Iris pigment epithelial cell (primary cell): ENCODE measurements at places on chromosomes 2 and 18.

DNA sequence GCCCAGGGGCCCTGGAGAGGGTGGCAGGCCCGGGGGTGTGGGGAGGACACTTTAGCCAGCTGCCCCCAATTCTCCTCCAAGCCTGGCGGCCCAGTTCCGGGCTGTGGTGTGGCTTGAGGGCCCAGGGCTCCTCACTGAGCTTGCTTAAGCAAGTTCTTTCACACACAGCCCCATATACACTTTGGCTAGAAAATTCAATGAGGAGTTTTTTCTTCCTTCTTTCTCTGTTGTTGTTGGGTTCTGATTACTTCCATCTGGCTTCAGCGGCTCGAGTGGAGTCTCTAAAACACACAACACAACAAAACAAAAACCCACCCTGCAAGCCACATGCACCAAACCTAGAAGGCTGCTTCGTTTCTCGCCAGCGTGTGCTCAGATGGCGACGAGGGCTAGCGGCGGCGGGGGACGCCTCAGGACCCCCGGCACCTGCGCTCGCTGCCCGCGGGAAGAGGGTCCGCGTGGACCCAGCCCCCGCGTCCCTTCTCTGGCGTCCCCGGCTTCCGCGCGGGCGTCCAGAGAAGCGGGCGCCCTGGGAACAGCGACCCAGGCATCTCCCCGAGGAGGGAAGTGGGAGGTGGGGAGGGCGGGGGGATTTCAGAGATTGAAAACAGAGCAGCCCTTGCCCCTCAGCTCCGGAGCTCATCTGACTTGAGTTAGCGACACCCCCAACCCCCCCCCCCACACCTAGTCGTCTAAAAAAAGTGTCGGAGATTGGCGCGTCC, 577 bp upstream of the GLI2 start:
- DNase-seq: no peak

- no peak for DNase-seq
Observed at GRCh38 chr2:198753101-198753500, 704.6 kb downstream of the SATB2 start.

- DNase-seq: no peak
Observed at GRCh38 chr2:120064664-120065063, 51.8 kb downstream of the EPB41L5 start.

GRCh38 chr2:158990397-158991214, 22.2 kb downstream of the TANC1 start:
- peak; percentile 96 for DNase-seq

DNA sequence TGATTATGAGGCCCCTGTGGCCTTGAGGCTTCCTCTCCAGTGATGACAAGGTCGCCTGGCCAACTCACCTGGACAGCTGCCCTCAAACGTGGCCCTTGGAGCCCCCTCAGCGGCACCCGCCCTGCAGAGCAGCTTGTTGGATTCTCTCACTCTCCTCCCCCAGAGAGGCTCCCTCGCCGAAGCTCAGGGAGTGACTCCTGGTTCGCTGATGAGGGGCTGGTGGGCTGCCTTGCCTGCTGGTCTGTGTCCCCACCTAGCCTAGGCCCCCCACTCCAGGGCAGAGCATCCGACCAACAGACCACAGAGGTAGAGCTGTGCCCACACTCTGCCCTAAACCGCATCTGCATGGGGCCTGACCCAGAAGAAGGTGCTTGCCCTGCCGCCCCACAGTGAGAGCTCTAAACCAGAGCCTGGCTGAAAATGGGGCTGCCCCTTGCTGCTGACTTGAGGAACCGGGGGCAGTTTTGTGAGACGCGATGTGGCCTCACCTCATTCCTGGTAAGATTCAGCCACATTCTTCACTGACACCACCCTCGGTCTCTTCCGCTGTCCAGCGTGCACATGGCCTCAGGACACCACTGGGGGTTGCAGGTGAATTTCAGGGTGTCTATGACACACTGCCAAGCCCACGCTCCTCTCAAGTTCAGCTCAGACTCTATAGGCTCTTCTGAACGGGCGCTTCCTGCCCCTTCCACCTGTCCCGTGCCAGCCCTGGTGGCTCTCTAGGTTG, 131.6 kb downstream of the CABLES1 start:
- DNase-seq: no peak

DNA sequence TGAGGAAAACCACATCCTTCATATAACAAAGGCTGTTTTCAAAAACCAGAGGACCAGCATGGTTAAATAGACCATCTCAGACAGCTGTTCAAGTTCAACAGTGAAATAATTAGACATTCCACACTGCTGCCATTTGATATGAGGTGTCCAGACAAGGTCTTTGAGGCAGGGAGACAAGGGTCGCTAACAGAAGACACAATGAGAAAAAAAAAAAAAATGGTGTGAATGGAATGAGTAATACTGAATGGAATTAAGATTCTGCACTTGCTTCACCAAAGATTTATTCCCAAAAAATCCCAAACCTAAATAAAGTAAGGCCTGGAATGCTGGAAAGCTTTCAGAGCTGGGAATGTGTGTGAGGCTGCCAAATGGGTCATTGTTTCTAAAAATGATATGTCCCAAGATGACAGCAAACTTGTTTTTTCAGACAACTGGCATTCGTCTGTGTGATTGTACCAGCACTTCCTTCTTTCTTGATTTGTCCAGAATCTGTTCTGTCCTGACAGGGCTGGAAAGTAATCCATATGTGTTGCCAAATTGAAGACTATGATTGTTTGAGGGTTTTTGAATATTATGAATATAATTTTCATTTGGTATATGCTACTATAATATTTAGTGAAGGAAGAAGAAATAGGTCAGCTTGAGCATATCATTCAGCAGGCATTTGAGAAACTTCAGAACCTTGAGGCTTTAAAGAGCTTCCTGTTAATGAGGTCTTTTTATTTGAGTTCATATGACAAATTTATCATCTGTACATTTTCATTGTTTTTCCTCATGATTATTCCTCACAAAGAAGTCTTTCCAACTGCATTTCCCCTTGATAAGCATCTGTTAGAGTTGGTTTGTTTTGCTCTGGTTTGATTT, 85.2 kb upstream of the ITGA4 start:
- no peak for DNase-seq

DNA sequence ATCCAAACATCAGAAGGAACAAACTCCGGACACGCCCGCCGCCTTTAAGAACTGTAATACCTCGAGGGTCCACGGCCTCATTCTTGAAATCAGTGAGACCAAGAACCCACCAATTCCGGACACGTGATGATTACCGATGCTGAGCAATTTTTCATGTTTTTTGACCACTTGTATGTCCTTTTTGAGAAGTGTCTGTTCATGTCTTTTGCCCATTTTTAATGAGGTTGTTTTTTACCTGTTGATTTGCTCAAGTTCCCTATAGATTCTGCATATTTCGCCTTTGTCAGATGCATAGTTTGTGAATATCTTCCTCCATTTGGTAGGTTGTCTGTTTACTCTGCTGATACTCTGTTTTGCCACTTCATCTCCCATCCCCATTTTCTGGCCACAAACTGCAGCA, 150.4 kb downstream of the IRS1 start:
- DNase-seq: no peak

- no peak for DNase-seq
Observed at GRCh38 chr2:10002681-10003080, 40.7 kb upstream of the KLF11 start.

- peak; percentile 64 for DNase-seq
Observed at GRCh38 chr2:39128919-39129391, 8.1 kb upstream of the SOS1 start.

DNA sequence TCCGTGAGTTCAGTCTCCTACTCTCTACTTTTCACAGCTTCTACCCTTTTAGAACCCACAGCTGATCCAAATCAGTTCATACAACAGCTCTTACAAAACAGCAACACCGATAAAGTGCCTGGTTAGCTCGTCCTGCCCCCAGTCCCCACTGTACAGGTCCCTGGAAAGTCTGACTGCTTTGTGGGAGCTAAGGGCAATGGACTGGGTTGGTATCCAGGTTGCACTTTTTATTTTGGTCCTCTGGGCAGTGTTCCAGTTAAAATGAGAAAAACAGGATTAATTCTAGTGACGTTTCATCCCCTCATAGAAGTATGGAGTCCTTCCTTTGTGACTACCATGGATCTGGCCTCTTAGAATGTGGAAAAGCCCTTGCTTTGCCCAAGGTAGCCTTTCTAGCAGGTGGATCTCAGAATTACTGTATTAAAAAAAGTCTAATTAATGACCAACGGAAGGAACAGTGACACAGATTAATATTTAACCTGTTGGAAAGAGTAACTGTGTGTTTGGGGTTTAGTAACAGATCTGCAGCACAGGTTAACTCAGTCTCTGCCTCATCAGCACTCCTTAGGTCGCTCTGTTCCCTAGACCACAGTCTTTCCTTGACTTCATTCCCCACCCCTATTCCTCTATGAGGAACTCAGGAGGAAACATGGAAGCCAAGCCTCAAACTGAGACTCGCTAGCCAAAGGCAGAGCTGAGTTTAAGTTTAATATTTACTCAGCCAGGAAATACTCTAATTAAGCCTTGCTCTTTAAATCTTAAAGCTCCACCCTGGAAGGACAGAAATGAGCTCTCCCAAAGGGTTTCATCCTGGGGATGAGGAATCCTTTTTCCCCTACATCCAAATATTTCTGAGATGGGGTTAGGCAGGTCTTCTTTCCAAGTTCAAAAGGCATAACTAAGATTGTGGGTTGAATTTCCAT, 52.8 kb upstream of the ITGA6 start:
- no peak for DNase-seq

GRCh38 chr2:118925476-118925875, 16.5 kb upstream of the MARCO start:
- DNase-seq: no peak

GRCh38 chr2:72827966-72828646, 2.3 kb upstream of the EXOC6B start:
- DNase-seq: peak; percentile 90

DNA sequence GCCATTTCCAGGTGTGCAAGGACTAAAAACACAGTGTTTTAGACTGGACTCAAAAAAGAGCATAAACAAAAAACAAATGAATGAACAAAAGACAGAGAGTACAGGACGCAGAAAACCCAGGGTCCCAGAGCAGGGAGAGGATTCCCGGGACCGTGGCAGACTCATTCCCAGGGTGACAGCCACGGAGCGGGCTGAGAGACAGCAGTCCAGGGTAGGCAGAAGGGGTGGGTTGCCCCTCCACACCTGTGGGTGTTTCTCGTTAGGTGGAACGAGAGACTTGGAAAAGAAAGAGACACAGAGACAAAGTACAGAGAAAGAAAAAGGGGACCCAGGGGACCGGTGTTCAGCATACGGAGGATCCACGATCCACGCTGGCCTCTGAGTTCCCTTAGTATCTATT, 273.4 kb downstream of the EIPR1 start:
- DNase-seq: no peak

DNA sequence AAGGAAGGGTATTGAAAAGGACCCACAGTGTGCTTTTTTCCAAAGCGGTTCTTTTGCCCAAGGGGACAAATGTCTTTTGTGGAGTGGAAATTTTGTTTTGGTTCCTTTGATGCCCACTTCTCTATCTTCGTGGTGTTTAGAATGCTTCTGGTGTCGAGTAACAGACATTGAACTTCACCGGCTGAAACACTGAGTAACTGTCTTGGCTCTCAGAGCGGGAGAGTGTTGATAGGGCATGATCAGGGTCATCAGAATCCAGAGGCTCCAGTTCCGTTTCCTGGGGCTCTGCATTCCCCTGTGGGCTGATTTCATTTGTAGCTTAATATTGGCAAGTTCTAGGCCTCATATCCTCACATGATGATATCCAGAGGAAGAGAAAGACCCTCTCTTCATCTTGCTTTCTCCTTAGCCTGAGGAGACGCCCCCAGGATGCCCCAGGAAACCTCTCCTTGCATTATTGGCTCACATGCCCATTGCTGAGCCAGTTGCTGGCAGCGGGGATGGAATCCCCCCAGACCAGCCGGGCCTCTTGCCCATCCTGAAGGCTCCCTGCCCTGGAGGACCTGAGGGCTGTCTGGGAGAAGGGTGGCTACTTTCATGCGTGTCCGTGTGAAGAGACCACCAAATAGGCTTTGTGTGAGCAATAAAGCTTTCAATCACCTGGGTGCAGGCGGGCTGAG, 27.9 kb upstream of the AGFG1 start:
- peak; percentile 66 for DNase-seq

GRCh38 chr2:214881647-214882202, 72.2 kb upstream of the BARD1 start:
- peak; percentile 36 for DNase-seq

GRCh38 chr2:44362207-44363015, 664 bp downstream of the CAMKMT start:
- DNase-seq: peak; percentile 51

DNA sequence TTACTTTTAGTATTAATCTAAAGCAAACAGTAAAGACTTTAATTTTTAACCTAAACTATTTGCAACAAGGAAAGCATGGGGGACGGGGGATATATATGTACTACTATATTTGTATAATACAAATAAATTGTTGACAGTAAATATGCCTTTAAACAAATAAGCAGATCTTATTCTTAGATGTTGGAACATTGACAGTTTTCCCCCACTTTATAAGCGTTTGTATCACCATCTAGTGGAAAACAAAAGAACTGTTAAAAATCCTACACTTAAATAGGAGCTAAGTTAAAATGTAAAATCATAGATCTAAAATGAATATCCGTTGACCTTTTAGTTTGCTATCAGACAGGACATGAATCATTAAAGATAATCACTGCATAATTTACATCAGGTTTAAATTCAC, 50.0 kb downstream of the RBBP8 start:
- peak; percentile 64 for DNase-seq

DNA sequence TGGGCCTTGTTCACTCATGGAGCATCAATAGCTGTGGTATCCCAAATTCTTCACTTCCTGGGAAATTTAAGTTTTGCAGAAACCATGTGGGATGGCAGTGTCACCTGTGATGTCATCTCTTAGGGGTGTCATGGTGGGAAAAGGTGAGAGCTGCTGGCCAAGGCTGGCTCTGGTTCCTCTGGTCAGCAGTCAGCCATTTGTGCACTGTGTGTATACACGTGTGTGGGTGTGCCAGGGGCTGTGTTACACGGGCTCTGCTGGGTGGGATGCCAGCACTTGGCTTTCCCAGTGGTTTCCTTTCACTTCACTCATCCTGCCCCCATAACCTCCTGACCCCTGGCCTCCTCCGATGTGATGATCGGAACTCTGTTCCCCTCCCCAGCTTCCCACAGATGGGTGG, 21.3 kb downstream of the SAG start:
- no peak for DNase-seq

DNA sequence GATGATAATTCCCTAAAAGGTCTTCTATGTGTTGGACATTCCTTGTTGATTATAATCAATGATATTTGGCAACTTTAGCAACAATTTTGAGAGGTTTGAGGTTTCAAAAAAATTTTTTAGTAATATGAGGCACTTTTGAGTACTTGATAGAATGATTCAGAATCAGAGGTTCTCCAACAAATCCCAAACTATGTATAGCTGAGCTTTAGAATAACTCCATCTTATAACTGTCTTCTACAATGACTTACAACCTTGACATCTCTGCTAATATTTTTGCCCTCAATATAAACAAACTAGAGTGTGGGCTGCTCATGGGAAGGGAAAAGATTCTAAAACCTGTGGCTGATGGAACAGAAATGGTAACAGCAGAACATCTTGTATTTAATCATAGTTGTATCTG, 21.5 kb upstream of the SERPINB7 start:
- DNase-seq: no peak

- no peak for DNase-seq
Observed at GRCh38 chr2:127185093-127185492, 35.0 kb downstream of the CYP27C1 start.
